RPMI8226 (cell line): ENCODE measurements at places on chromosomes 2 and 18.

DNA sequence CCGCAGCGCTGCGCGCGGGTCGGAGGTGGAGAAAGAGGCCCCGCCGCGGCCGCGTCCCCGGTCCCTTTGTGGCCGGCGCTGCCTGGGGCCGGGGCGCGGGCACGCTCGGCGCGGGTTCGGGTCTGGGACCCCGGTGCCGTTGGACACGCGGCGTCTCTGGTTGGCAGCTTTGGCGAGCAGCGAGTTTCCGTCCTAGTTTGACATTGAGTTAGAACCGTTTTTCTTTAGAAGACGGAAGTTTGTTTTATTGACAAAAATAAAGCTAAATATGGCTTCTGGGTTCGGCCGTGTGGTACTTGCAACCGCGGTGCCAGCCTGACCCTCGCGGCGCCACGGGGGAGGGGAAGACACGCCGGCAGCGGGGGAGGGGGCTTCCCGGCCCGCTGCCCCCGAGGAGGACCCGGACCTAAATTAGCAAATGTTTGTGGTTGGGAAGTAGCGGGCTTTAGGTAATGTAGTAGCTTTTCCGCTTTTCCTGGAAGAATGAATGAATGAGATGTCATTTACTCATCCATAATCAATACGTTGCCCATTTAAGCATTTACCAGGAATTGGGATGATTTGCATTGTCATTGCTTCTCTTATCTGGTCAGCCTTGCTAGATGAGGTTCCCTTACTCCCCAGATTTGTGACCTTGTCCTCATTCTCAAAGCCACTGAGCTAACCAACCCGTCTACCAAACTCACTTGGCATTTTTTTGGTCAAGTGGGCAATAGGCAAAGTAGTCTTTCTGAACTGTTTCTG is 530 bp downstream of the GALNT1 start:
- peak; percentile 21 for DNase-seq

- DNase-seq, result no peak
Measured at GRCh38 chr2:105597011-105597805, 147.5 kb upstream of the NCK2 start.

- no peak for DNase-seq
Measured at GRCh38 chr18:61992285-61992684, 99.5 kb upstream of the RNF152 start.

GRCh38 chr18:74140582-74140981 is 7.1 kb downstream of the FBXO15 start:
- no peak for DNase-seq

GRCh38 chr2:136310797-136311603 is 193.1 kb upstream of the CXCR4 start:
- DNase-seq, result no peak

DNA sequence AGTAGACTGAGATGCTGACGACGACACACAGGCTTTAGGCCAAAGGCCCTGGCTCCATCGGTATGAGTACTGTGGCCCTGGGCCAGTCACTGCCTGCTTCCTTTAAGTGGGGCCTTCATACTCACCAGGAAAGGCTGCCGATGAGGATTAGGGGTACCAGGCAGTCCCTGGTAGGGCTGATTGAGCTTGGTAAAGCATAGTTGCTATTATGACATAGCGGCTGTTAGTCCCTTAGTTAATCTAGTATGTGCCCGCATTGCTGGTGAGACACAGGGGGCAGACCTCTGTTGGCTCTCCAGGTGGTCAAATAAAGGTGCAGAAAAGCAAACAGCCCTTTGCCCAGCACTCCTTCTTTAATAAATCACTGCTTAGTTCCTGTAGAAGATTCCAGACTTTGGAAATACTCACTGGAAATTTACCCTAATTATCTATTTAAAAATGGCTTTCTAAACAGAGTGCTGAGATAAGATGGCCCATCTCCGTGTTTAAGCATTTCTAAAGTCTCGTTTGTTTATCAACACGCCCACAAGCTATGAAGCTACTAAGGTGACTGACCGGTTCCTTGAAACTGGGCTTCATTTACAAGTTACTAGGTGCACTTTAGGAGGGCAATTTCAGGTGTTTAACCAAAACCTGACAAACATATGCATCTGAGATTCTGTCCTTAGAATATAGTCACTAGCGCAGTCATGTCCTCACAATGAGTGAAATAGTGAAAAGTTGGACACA is 8.7 kb upstream of the BIN1 start:
- DNase-seq, result no peak

GRCh38 chr2:219243291-219243761 is 1.9 kb downstream of the GLB1L start:
- DNase-seq, result no peak

GRCh38 chr18:60090170-60090569 is 190.4 kb downstream of the PMAIP1 start:
- DNase-seq, result peak; percentile 18

- no peak for DNase-seq
Measured at GRCh38 chr2:47838686-47839085, 55.7 kb downstream of the MSH6 start.

DNA sequence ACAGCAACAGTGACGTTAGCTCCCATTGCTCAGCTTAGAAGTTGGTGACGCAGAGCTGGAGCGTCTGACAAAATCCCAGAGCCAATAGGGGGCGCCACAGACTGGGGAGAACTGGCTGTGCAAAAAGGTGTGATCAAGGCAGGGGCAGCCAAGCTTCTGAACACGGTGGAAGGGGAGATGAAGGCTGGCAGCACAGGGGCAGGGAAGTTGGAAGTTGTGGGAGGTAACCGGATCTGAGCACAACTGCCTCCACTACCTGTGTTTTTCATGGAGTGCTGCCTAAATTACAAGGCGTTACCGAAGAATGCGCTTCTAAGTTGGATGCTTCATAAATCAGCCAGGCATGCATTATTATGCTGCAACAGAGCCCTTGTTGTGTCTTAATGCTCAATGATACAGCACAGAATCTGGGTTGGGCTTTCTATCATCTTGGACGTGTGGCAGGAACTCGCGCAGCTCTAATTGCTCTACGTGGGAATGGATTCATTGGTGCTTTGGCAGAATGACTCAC is 370.0 kb downstream of the SLC4A3 start:
- DNase-seq, result peak; percentile 4

GRCh38 chr2:190327867-190328572 is 8.4 kb upstream of the HIBCH start:
- no peak for DNase-seq

DNA sequence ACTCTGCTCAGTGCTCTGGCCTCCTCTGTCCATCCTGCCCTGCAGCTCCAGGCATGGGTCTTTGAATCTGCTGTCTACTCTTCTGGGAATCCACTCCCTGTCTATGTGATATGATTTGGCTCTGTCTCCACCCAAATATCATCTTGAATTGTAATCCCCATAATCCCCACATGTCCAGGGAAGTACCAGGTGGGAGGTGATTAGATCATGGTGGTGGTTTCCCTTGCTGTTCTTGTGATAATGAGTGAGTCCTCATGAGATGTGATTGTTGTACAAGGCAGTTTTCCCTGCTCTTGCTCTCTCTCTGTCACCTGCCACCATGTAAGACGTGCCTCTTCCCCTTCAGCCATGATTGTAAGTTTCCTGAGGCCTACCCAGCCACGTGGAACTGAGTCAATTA is 881.8 kb upstream of the ID2 start:
- no peak for DNase-seq

- DNase-seq, result peak; percentile 82
Measured at GRCh38 chr2:26503231-26503880, 25.4 kb upstream of the OTOF start.

- no peak for DNase-seq
Measured at GRCh38 chr18:3671176-3671575, 221.2 kb downstream of the TGIF1 start.

DNA sequence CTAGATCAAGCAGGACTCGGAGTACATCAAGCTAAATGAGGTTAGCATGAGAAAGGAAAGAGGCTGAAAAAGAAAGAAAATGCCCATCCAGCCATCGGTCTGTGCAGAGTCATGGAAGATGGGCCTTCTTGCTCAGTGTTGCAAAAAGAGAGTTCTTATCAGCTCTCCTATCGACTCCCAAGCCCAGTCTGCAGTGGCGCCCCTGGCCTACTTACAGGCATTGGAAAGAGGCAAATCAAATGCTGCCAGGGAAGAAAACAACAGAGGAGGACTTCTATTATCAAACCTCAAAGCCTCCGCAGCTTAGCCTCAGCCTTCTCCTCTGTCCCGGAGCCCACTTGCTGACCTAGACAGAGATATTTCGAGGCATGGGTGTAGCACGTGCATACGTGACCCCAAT is 66.0 kb downstream of the CDH2 start:
- DNase-seq, result no peak

GRCh38 chr18:48869591-48869990 is 81.2 kb downstream of the SMAD7 start:
- no peak for DNase-seq

DNA sequence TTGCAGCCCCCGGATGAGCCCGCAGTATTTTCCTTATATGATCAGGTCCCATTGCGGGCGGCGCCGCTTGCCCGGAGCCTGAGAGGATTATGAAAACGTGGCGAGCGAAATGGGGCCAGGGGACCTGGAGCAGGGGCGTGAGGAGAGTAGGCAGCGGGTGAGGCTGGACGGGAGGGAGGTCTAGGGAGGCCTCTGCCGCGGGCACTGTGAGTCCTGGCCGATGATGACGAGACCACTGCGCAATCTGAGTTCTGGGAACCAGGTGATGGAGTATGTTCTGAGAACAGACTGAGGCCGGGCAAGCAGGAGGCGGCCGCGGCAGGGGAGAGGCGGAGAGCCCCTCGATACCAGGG is 790 bp upstream of the ACAA2 start:
- DNase-seq, result peak; percentile 66

- no peak for DNase-seq
Measured at GRCh38 chr2:208686665-208687064, 280.1 kb downstream of the PTH2R start.

DNA sequence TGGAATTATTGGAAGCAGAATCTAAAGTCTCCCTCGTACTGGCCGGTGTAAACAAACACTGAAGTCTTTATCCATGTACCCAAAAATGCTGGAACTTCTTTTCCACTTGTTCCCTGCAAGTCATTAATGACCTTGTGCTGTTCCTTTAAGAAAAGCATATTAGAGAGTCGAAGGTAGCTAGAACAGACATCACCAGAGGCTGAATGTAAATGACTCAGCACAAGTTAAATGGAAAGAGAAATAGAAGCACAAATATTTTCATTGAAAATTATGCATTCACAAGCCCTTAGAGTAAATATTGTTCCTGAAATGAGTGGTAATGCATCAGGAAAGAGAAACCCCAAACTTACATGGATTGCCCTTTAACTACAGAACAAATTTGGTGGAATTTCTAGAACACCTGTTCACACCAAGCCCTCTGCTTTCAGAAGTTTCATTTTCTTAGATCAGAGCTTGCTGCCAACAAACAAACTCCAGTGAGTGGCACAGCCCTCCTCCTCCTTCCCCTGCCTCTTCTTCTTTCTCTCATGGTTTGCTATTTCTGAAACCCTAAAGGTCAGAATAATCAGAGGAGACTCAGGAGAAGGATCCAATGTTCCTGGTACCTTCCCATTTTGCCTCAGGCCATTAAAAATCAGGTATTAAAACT is 264.3 kb downstream of the TXNL1 start:
- peak; percentile 60 for DNase-seq

DNA sequence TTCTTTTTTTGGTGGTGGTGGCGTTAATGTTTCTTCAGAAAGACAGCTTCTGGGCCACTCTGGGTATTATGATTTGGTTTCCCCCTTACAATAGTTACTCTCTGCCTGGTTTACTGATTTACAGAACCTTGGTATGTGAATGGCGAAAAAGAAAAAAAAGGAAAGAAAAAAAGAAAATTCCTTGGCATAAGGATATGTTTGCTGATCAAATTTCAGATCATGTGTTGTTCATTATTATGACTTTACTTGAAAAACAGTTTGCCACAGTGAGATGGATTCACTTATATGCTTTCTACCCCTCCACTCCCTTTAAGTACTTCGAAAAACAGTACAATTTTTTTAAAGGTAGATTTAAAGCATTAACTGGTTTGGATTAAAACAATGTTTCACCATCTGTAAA is 21.0 kb downstream of the BCL11A start:
- no peak for DNase-seq

GRCh38 chr2:6919901-6920742 is 2.9 kb downstream of the RNF144A start:
- DNase-seq, result no peak

- DNase-seq, result peak; percentile 96
Measured at GRCh38 chr2:121804340-121804739, 48.9 kb downstream of the TSN start.

DNA sequence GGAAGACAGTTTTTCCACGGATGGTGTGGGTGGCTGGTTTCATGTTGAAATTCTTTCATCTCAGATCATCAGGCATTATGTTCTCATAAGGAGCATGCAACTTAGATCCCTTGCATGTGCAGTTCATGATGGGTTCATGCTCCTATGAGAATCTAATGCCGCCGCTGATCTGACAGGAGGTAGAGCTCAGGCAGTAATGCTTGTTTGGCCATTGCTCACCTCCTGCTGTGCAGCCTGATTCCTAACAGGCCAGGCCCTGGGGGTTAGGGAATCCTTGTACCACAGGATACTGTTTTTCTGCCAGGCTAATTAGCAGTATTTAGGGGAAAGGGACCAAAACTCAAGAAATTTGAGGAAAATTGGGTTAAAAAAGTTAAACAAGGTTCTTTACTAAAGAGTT is 5.3 kb upstream of the LHCGR start:
- DNase-seq, result no peak

DNA sequence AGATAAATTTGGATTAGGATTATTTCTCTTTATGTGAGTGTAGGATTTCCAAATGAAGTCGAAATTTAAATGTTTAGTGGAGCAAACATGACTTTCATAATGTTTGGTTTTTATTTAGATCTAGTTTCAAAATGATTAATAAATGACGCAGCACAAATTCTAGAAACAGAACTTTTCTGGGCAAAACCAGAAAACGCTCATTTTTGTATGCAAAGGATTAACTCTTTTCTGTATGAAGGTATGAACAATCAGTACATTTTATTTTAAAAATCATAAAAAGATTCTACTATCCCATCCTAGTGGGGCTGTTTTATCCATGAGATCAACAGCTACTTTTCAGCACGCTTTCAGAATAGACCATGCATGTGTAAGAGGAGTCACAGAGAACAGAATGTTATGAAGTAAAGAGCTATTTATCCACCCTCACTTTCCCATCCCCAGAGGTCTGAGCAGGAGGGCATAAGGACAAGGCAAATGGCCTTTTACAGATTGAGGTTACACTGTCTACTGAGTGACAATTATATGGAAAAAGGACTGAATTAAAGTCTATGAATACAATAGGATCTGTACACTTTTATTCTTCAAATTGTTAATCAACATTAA is 270.8 kb downstream of the ZEB2 start:
- no peak for DNase-seq

GRCh38 chr2:21165350-21165749 is 41.6 kb downstream of the TDRD15 start:
- no peak for DNase-seq

GRCh38 chr18:25029802-25030201 is 322.2 kb downstream of the ZNF521 start:
- DNase-seq, result no peak

DNA sequence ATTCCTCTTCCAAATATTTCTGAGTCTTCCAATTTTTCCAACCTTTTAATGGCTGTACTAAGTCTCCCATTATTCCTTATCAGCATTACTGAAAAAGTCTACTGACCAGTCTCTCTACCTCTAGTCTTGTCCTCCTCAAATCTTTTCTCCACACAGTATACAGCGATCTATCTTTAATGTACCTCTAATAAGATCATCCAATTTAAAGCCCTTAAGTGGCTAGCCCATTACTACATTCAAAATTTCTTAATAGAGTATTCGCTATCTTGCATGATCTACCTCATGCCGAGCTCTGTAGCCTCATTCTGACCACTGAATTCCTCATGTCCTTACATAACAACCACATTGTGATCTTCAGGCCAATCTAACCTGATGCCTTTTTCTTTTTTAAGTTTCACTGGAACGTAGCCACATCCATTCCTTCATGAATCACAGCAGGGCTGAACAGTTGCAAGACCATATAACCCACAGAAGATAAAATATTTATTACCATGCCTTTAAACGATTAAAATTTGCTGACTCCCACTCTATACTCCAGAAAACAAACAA is 57.9 kb downstream of the SLC66A3 start:
- DNase-seq, result no peak
